ENCODE measurements at places on chromosomes 5 and 9. TPM values are rescaled to one million over a fixed set of nuclear protein-coding genes. Genes with fewer than 3 reads are reported as not detected.
A peak's percentile ranks its signal among the peaks of the same experiment; 100 is the strongest.

- DNase-seq: no peak
- H3K27ac ChIP-seq: peak within 1 kb of the TSS; percentile 70
- no peaks in the 10 kb centered on the region for H3K36me3 ChIP-seq
- H3K27me3 ChIP-seq: no peaks in the 10 kb centered on the region
- peak within 1 kb of the TSS; percentile 82 for H3K4me3 ChIP-seq
Observed at GRCh38 chr9:25678147-25678666, at the start of gene TUSC1. TUSC1 (minus strand) TSS chr9:25678444; CDS start chr9:25678312, 132 bp downstream.

DNA sequence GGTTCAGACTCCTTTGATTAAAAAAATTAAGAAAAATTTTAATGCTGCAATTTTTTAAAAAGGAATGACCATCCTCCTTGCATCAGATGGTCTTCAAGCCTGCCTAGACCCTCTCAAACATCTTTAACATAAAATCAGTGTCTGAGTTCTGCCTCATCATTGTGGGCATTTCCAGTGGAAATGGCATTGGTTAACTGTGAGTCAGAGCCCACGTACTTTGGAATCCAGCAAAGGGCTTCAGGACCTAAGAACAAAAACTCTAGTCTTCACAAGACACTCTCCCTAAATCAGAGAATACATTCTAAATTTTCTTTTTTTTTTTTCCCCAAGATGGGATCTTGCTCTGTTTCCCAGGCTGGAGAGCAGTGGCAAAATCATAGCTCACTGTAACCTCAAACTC, 9.4 kb upstream of the C5orf15 start:
- peak overlapping the region; percentile 98 for H3K27ac ChIP-seq
- peaks cover 27% of the 10 kb centered on the region for H3K4me1 ChIP-seq
- peak; percentile 50 for DNase-seq
- H3K27me3 ChIP-seq: no peaks in the 10 kb centered on the region

- H3K36me3 ChIP-seq: peaks cover 23% of the 10 kb centered on the region
- H3K27me3 ChIP-seq: peaks cover 5% of the 10 kb centered on the region
- no peak overlapping the region for H3K27ac ChIP-seq
Observed at GRCh38 chr9:109016132-109016531, 2.8 kb upstream of the CTNNAL1 start.

DNA sequence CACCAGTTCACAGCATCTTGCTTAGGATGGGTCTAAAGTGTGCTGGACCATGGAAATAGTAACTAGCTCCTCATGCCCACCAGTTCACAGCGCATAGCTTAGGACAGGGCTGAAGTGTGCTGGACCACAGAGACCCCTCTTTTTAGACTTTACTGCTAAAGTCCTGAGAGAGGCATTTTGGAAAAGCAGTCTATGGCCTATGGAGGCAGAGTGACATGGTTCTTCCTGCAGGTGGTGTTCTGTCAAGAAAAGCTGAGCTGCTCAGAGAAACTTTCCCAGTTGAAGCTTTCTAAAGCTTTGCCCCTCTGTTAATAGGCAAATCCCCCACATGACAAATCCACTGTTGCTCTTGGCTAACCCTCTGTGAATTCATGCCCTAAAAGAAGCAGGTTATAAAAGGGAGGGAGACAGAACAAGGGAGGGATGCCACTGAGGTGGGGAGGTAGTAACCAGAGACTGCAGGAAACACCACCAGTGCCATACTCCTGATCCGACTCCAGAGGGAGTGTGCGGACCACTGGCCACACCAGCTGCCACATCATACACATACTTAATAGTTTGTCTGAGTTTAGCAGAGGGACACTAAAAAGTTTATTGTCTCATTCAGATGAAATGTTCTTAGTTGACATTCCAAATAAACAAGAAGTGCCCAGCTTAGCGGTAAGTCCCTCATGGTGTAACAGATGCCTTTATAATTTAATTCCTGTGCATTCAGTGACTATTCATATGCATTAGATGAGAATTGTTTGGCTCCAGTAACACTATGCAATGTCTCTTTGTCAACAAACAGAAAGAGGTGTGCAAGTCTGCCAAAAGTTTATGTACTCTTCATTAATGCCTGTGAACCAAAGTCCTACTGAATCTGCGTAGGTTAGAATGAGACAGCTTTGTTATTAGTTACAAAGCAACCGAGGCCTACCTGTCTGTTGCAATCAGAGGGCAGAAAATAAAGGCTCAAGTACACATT, 236.2 kb upstream of the NFIL3 start:
- peaks cover 36% of the 10 kb centered on the region for H3K27me3 ChIP-seq
- no peaks in the 10 kb centered on the region for H3K36me3 ChIP-seq
- H3K27ac ChIP-seq: no peak overlapping the region
- no peak overlapping the region for H3K4me3 ChIP-seq
- no peaks in the 10 kb centered on the region for H3K4me1 ChIP-seq

GRCh38 chr9:79409182-79409823, 162.5 kb upstream of the TLE4 start:
- no peak overlapping the region for H3K4me3 ChIP-seq
- H3K36me3 ChIP-seq: no peaks in the 10 kb centered on the region
- no peak for DNase-seq
- no peak overlapping the region for H3K27ac ChIP-seq
- no peaks in the 10 kb centered on the region for H3K27me3 ChIP-seq
- peaks cover 14% of the 10 kb centered on the region for H3K4me1 ChIP-seq

DNA sequence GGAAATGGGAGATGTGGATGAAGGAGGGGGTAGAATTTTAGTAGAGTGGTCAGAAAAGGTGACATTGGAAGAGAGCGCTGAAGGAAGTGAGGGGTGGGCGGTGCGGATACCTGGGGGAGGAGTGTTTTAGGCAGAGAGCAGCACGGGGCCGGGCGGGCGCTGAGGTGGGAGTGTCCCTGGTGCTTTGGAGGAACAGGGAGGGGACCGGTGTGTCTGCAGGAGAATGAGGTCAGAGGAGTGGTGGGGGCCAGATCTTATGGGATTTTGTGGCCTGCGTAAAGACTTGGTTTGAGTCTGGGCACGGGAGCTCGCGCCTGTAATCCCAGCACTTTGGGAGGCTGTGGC, 5.8 kb upstream of the PSD2 start:
- peaks cover 36% of the 10 kb centered on the region for H3K27me3 ChIP-seq
- H3K36me3 ChIP-seq: no peaks in the 10 kb centered on the region
- H3K27ac ChIP-seq: no peak overlapping the region
- no peak overlapping the region for H3K4me3 ChIP-seq
- H3K4me1 ChIP-seq: no peaks in the 10 kb centered on the region
- no peak for DNase-seq

DNA sequence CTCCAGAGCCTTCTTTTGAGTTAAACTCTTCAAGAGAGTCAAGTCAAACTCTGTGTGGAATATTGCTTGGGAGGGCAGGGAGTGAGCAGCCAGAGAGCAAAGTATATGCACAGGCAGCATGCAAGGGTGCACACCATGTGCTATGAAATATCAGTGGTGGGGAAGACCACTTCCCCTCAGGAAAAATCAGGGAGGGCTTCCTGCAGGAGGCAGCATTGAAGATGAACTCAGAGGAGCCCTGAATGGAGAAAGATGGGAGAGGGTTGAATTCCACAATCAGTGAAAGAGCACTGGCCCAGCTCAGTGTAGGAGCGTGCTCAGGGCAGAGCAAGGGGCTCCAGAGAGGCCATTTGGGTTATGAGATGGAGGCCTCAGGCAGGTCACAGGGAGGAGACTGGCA, 41.9 kb downstream of the CCDC180 start:
- H3K36me3 ChIP-seq: no peaks in the 10 kb centered on the region
- no peak overlapping the region for H3K27ac ChIP-seq
- H3K4me3 ChIP-seq: no peak overlapping the region
- DNase-seq: no peak
- no peaks in the 10 kb centered on the region for H3K4me1 ChIP-seq

DNA sequence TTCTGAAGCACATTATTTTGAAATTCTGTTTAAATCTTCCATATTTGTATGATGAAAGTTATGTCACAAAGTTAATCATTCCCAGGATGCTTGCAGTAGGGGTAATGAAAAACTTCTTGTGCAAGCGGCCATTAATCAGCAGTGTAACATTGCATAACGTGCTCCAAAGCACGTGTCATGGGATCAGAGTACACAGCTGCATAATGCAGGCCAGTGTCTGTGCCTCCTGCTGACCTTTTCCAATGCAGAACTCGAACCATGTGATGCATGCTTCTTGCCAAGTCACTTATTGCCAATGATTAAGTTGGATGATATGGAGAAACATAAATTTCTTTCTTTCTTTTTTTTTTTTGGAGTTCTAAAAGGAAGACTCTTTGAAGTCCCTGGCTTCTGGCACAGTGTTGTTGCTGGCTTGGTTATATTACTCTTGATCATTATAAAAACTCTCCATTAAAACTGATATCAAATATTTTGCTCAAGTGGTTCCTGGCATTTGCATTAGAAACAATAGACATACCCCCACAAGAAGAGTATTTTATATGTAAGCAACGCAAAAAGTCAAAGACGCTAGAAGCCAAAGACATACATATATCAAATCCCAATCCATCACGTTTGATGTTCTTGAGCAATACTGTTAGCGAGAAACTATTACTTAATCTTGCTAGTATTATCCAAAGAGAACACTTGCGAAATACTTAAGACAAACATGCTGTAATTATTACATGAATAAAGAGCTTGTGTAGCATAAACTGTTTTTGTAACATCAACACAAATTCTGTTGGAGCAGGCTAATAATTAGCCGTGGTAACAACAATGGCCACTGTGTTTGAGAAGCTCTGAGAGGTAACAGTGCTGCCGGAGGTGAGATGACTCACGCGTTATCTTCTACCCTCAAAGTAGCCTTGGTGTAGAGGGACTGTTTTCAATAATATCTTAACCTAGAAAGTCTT, 164.2 kb downstream of the AUH start:
- peak overlapping the region; percentile 56 for H3K4me3 ChIP-seq
- peaks cover 12% of the 10 kb centered on the region for H3K36me3 ChIP-seq
- peak; percentile 86 for DNase-seq
- peaks cover 72% of the 10 kb centered on the region for H3K4me1 ChIP-seq

- H3K27ac ChIP-seq: no peak overlapping the region
- H3K27me3 ChIP-seq: peaks cover 1% of the 10 kb centered on the region
- peaks cover 12% of the 10 kb centered on the region for H3K4me1 ChIP-seq
- H3K36me3 ChIP-seq: 0 out of 2 replicates have a peak, but pooled peaks cover 4% of the 10 kb centered on the region
Observed at GRCh38 chr9:133915534-133916158, 76.5 kb downstream of the VAV2 start.

GRCh38 chr9:21982861-21983560, 11.2 kb downstream of the CDKN2A start:
- DNase-seq: no peak
- H3K27ac ChIP-seq: no peak overlapping the region
- H3K27me3 ChIP-seq: peaks cover 2% of the 10 kb centered on the region

PCA3 gene
- total RNA-seq: not detected

NUDCD2 gene
- total RNA-seq: 18.9 TPM

ASPN gene
- 6.5 TPM for total RNA-seq

Data from HFFc6 (cell line).